ENCODE measurements at places on chromosomes 3 and 15.

GRCh38 chr3:185046164-185046515 is 106.7 kb downstream of the C3orf70 start:
- no peak for DNase-seq

GRCh38 chr3:137264843-137265330 is 307.1 kb downstream of the IL20RB start:
- DNase-seq = no peak

DNA sequence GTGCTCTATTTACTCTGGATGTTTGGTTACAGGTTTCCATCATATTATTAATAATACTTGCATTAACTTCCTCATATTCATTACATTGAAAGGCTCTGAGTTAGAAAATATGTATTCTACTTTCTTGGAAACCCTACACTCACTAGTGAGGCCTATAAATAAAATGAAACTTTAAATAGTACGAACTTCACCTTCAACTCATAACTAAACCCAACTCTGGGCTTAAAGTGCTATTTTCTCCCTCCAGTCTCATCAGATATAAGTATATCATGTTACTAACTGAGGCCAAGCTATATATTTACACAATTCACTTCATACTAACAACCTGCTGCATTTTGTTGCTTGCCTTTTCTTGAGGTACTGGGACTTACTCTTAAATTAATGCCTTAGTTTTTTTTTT is 306.7 kb downstream of the TIGIT start:
- DNase-seq = no peak

- DNase-seq = no peak
Observed at GRCh38 chr15:43911235-43911781, 84.5 kb downstream of the WDR76 start.
